NCI-H446 (cell line): ENCODE measurements at places on chromosomes 5 and 9.

- DNase-seq: no peak
Observed at GRCh38 chr9:16821344-16821743, 49.1 kb downstream of the BNC2 start.

- no peak for DNase-seq
Observed at GRCh38 chr9:78707080-78707479, 410.2 kb downstream of the PSAT1 start.

GRCh38 chr9:2335260-2335659, 286.3 kb upstream of the VLDLR start:
- DNase-seq: no peak

DNA sequence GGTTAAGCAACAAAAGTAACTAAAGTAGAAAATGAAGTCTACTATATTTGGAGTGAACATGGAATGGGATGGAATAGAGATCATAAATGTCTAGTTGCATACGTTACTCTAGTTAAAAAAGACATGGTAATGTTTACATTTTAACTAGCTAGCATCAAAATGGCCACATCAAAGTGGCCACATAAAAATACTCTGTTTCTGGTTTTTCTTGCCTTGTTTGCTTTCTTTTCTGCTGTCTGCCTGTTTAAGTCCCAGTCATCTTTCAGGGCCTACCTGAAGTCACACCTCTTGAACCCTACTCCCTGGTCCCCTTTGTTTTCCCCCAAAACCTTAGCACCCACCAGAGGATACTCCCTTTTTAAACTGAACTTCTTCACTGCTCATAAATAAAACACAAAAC, 6.4 kb upstream of the KIF2A start:
- DNase-seq: no peak

GRCh38 chr5:135594416-135594960, 15.7 kb upstream of the CXCL14 start:
- DNase-seq: no peak

DNA sequence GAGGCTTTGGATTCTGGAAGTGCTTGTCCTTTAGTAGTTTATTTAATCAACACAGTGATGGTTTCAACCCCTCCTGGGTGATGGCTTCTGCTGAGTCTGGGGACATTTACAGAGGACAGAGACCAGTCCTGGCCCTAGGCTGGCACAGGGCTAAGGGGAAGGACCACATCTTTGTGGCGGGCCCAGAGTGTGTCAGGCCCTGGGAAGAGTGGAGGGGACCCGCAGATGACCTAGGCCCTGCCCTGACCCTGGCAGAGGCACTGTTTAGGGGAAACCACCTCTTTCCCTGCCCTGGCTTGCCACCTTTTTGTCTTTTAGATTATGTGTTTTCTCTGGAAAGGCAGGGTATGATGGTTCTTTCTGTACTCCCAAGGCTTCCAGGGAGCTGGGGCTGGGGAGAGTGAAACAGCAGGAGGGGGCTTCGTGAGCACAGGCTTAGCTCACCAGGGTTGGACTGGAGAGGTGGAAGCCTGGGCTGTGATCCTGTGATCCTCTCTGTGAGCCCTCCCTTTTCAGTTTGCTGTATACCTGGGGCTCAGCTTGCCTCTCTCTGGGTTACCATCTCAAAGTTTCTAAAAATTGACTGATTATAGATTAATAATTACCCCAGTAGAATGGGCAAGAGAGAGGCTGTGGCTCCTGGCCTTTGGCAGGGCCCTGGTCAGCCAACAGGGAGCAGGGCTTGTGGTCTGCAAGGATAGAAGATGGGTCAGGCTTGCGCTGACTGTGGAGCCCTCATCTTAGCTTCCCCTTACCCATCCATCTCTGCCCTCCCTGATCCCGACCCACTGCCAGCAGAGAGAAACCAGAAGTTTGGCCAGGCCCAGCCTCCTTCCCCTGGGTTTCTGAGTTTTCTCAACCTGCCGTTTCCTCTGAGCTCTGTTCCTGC, 1.7 kb upstream of the SYNPO start:
- no peak for DNase-seq

GRCh38 chr5:172769616-172770373, 1.2 kb downstream of the DUSP1 start:
- DNase-seq: no peak

DNA sequence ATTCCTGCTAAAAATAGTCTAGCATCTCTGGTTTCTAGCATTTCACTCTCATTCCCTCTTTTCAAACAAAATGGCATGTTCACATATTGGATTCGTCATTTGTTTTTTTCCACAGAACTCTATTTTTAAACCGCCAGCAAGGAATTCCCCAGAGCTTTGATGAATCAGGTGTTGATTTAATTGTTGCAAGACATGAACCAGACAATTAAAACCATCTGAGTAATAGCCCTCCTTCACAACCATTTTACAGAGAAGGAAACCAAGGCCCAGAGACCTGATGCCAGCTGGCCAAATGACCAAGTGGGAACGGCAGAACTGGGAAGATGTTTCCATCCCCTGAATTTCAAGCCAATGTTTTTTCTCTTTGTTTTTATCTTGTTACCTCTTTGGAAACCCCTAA, 167.0 kb downstream of the CAAP1 start:
- no peak for DNase-seq

DNA sequence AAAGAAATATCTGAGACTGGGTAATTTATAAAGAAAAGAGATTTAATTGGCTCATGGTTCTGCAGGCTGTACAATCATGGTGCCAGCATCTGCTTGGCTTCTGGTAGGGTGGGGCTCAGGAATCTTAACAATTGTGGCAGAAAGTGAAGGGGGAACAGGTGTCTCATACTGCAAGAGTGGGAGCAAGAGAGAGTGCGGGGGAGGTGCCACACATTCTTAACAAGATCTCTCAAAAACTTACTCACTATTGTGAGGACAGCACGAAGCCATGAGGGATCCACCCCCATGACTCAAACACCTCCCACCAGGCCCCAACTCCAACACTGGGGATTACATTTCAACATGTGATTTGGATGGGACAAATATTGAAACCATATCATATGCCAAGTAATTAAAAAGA, 70.1 kb upstream of the PANK3 start:
- DNase-seq: no peak

DNA sequence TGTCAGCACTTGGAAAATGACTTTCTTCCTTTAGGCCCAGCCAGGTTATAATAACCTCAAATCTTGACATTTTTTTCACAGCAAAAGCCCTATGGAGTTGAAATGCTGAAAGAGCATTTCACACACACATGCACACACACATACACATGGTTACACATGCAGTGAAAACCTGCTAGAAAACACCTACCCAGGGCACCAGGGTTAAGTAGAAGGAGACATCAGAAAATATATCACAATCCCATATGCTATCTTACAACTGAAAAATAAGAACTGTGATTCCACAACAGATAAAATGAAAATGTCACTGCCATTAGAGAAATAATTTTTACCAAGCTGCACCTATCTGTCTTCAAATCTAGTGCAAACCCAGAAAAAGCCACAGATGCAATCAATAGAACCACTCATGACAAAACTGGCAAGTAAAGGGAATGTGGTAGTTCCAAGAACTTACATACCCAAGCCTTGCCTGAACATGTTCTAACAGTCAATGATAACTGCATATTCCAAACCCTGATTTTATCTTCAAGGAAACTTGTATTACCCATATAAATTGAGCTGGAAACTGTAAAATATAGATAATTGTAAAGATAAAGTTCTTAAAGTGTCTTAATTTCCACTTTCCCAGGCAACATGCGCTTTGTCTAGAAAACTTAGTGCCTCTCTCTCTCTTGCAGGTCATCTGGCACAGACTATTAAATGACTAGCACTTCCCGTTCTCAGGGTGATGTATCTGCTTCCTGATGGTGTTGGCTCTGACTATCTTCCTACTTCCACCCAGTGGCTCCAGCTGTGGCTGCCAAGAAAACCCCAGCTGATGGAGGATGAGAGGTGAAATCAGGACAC, 250.2 kb upstream of the PTGER4 start:
- DNase-seq: no peak

DNA sequence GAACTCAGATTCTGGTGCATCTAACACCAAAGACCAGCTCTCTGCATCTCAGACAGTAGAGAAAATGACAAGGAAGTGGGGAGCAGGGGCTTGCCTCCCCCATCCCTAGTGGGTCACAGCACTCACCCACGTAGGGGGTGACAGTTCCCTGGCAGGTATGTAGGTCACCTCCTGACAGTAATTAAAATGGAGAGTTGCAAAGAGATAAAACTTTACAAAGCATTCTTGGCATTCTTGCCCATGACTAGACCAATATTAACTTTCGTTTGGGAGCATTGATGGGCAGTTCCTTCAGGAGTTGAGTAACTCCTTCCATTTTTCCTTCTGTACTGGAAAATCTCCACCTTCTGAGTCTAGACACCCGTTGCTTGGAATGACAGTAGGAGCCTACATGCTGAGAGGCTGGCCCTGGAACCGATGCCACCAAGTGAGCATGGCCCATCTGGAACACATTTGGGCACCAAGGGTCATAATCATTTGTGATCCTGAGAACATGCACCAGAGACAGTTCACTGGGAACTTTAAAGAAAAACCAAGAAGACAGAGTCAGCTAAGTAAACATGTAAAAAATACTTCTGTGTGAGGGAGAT, 81.5 kb upstream of the MSX2 start:
- no peak for DNase-seq

DNA sequence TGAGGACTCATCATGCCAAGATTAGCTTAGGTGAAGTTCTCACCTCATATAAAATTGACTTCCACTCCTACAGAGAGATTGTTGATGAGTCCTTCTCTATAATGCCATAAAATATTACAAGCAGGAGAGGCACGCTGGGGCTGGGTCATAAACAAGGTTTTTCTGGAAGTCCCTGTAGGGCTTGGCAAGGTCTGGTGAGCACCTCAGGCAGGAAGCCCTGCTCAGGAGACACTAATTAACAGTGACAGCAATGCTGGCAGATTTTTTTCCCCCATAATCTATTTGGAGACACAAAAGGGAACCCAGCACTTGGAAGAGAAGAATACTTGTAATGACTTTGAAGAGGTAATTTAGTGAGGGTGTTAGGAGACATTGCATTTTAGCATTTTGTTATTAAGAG, 118.7 kb downstream of the DIRAS2 start:
- DNase-seq: peak; percentile 1

DNA sequence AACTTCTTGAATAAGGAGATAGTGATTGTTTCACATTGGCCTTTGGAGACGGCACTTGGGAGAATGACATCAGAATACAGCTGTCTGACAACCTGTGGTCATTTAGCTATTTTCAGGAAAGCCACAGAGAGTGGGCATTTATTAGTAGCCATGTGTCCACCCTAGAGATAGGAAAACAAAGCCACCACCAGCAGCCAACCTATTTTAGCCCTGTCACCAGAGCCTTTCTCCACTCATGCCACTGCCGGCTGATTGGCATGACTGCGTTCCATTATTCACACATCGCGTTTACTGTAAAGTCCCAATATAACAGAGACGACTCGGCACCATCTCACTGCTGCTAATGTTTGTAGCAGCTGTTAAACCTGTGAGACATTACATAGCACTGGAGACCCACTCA, 330.1 kb downstream of the NDUFS4 start:
- DNase-seq: no peak
